CD4-positive, alpha-beta T cell treated with Interleukin-6 for 4 hours (primary cell): ENCODE measurements at places on chromosomes 2 and 18.

DNA sequence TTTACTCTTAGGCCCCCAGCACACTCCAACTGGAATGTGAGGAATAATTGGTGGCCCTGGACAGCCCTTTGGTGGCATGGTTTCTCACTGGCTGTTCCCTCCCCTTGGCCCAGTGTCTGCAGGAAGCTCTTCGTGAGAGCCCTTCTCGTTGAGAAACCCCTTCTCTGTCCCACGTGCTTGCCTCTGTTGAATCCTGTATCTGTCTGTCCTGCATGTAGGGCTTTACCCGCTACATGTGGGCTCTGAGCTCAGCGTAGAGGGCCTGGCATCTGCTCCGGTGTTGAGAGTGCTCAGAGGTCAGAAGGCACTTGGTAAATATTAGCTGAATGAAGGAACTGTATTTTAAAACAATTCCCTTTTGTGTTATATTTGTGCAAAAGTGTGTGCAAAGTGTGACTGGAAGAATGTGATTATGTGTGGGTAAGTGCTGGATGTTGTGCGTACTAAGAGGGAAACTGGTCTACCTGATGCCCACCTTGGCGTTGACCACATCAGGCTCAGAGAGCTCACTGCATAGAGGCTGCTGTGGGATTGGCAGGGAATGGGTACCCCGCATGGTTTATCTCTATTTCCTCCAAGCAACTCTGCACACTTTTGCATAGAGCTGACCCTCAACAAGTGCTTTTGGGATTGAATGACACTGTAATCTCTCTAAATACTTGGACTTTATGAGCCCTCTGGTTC, 40.0 kb downstream of the RNF144A start:
- no peak for DNase-seq

DNA sequence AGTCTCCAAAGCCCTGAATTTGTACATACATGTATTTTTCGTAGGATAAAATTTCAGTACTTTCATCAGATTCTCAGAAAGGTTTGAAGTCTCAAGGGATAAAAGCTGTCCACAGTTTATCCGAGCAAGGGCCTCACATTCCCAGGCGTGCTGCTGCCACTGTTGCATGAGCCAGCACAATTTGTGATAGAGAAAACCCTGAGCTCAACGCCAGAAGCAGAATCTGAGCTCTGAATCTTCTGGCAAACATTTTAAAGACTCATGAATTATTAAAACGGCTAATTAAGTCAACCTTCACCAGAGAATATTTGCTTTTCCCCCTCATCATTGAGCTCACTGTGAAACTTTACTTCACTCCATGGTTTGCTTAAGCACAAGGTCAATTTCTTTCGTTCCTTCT, 38.5 kb upstream of the STPG4 start:
- no peak for DNase-seq

DNA sequence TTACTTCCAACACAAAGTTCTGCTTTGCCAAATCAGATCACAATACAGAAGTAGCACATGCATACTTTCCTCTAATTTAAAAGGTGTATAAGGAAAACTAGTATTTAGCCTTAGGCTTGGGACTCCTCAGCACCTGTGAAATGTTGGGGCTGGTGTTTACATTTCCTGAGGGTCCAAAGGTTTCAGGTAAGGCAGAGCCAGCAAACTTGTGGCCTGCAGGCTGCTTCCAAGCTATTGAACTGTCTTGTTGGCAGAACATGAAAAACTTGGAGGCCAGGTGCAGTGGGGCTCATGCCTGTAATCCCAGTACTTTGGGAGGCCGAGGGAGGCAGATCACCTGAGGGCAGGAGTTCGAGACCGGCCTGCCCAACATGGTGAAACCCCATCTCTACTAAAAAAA, 26.5 kb upstream of the GPR39 start:
- no peak for DNase-seq

DNA sequence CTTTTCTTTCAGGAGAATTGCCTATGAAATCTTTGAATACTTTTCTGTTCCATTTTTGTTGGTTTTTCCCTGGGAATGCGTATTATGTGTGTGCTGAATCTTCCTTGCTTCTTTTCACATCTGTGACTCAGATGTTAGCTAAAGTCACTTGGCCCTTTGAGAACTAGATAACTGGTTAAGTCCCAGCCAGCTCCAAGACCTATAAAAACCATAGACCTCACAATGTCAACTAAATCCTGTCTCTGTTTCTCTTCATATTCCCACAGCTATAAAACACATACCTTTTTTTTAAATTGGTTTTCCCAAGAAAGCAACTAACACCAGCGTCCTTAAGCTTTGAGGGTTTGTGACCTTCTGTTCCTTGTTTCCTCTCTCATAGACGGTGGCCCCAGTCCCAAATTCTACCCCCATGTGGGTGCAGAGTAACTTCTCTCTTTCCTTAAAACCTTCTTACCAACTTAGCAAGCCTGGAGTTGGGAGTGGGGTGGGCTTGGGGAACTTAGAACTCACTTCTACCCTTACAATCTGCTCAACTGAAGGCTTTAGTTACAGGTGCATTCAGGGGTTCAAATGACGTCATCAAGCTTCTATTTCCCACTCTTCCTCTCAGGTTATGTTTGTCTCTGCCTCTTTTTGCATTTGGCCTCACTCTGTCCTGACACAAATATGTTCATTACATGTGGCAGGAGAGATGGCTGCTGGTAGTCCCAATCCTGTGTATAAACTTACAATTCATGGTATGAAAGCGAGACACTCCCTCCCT, 58.1 kb upstream of the TGIF1 start:
- no peak for DNase-seq

DNA sequence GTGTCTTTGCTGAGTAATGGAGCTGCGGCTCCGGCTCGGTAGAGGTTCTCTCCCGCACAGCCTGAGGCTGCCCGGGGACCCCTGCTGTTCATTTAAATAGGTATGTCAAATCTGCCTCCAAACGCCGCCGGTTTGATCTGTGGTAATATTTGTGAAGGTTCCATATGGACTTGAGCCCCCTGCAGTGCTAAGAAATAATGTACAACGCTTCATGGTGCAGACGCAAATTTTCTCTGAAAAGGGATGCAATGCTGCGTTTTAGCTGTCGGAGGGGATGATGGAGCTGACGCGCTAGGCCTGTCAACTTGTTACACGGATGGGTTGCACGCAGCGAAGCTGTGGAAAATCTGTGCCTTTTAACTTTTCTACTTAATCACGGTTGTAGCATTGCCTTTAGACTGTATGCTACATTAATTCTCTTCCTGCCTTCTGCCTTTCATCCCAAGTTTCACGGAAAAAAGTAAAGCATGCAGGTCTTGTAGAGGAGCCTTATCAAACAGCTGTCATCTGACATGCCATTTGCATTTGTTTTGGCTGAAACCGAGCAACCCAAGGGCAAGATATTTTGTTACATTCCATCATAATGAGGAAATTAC, 43.2 kb downstream of the MRPS9 start:
- DNase-seq = no peak

DNA sequence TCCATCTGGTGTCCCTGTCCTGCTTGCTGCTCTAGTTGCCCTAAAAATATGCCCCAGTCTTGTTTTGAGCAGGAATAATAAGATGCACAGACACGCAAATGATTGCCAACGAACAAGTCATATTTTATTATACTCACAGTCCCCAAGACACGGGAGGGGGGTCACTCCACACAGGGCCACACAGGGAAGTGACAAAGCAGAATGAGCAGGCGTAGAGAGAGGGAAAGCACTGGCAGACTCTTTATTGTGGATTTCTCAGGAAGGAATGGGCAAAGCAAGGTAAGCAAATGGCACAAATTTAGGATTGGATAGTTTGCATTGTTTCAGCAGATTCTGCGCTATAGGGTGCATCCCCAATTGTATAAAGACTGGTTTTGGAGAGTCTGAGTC, 20.7 kb upstream of the ZDBF2 start:
- DNase-seq = no peak

- DNase-seq = no peak
Observed at GRCh38 chr2:137168552-137168951, 403.2 kb downstream of the THSD7B start.

DNA sequence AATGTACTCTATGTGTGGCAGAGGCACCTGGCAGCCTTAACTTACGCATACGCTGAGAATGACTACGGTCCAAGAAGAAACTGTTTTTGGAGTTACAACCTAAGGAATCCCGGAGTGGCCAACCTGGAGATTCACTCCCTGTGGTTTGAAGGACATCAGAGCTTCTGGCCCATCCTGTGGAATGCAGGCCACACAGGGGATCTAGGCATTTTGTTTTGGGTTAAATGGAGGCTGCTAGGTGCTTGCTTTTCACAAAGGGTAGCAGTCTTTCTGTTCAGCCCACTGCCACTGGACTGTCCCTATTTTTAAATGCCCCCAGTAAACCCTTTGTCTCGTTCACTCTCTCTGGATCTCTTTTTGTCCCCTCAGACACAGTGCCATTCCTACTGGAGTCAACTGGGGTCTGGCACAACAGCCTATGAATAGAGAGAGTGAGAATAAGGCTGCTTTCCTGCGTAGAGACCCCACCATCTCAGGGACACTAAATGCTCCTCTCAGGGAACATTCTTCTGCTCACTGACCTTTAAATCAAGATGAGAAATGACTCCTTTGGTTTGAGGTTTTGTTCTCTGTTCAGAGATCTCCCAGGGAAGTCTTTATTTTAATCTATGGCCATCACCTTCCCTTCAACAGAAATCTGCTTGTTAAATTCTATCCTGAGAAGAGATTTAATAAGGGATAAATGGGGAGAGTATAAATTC, 124.9 kb downstream of the B3GNT2 start:
- no peak for DNase-seq

- DNase-seq = no peak
Observed at GRCh38 chr2:17311106-17311619, 207.1 kb downstream of the RAD51AP2 start.

GRCh38 chr2:140086964-140087363, 1306.8 kb upstream of the NXPH2 start:
- no peak for DNase-seq

- DNase-seq = no peak
Observed at GRCh38 chr18:13465476-13465875, 246.9 kb downstream of the LDLRAD4 start.

GRCh38 chr2:133253793-133254192, 314.5 kb downstream of the NCKAP5 start:
- DNase-seq = no peak
